Eye (tissue), 1 donor: ENCODE measurements at places on chromosomes 4 and X.
A peak's percentile ranks its signal among the peaks of the same experiment; 100 is the strongest.

- DNase-seq = peak; percentile 95
Measured at GRCh38 chr4:82044141-82044993, 329.4 kb downstream of the HNRNPD start.

DNA sequence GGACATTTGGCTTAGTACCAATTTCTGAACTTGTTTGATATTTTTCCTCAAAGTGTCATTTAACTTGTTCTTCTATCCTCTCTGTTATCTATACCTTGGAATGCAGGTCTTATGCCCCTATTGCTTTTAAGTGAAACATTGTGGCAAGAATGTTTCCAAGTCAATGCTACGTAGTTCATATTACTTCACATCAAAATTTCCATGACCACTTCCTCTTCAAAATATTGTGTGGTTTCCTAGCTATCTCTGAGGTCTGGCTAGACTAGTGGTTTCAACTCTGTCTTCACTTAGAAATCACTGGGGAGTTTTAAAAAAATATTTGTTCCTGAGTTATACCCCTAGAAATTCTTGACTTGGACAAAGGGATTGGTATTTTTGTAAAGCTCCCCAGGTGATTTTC lies 20.2 kb upstream of the RASGEF1B start:
- no peak for DNase-seq

- peak; percentile 48 for DNase-seq
Measured at GRCh38 chr4:123246085-123246484, 150.5 kb upstream of the SPRY1 start.

DNA sequence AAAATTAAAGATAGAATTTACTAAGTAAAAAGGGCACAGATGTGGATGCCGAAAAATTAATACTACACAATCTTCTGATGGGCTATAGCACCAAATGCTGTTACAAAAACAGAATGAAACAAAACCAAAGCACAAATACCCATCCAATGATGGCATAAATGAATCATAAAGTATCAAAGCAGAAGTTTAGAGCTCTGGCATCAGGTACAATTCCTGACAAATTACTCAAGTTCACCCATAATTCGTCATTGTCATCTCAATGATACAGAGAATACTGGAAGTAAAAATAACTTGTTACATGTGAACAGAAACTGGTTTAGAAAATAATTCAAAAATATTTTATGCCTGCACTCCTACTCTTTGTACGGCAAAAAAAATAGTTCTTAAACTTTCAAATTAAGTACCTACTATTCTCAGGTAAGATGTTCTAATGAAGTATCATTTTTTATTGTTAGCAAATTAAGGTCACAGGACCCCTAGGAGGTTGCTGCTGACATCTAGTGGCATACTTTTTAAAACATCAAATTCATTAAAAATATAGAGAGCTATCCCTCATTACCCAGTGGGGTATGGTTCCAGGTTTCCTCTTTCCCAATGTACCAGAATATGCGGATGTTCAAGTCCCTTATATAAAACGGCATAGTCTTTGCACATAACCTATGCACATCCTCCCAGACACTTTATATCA lies 126.1 kb downstream of the INPP4B start:
- DNase-seq = peak; percentile 34

- no peak for DNase-seq
Measured at GRCh38 chr4:6955261-6955911, 45.8 kb downstream of the TBC1D14 start.

- DNase-seq = peak; percentile 90
Measured at GRCh38 chrX:86148024-86148511, at the start of gene DACH2. TSS of gene DACH2 (plus strand) at chrX:86148451.

DNA sequence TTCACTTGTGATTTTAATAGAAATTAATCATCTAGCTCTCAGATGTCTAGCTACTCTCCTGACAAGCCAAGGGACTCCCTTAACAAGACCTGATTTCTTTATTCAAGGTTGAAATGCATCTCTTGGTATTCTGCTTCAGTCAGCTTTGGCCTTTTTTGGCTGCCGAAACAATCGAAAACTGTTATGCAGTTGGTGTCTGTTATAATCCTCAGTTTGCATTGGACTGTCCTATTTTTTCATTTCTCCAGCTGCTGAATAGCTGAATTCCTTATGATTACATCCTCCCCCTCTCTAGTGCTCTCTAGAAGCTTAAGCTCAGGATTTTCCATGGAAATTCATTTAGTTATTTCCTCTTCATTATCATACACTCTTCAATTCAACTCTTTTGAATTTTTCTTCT lies 177.2 kb downstream of the TRIML1 start:
- no peak for DNase-seq

GRCh38 chr4:154877110-154877760 lies 96.2 kb downstream of the RBM46 start:
- DNase-seq = peak; percentile 16

DNA sequence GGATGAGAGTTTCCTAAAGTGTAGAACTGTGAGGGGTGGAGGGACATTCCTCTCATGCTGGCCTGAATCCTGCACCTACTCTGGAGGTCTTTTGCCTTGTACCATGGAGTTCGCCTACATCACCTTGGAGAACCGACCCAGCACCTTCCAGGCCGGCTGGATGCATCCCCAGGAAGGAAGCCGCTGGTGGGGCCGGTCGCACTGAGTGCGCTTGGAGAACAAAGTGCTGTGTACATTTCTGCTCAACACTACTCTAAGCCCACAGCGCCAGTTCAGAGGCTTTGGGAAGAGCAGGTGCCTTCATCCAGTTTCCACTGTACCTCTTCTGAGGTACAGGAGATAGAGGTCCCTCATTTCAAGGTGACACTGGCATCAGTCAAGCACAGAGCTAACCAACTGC lies 15.4 kb upstream of the IRF2 start:
- DNase-seq = no peak

DNA sequence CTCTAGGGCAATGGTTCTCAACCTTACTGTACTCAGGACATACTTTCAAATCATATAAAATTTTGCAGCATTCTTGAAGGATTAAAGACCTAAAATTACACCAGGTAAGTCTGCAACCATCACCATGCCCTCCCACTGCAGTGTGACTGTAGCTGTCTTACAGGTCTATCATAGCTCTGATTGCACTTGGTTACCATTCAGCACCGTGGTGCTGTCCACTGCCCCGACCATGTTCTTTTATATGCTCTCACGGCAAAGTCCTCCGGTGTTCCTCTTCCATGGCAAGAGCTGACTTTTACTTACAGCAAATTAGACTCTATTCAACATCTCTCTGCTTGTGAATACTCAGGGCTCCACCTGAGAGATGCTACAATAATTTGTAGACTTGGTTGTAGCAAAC lies 11.5 kb downstream of the CRMP1 start:
- peak; percentile 35 for DNase-seq

- DNase-seq = peak; percentile 19
Measured at GRCh38 chrX:17078031-17078720, 131.7 kb downstream of the REPS2 start.

DNA sequence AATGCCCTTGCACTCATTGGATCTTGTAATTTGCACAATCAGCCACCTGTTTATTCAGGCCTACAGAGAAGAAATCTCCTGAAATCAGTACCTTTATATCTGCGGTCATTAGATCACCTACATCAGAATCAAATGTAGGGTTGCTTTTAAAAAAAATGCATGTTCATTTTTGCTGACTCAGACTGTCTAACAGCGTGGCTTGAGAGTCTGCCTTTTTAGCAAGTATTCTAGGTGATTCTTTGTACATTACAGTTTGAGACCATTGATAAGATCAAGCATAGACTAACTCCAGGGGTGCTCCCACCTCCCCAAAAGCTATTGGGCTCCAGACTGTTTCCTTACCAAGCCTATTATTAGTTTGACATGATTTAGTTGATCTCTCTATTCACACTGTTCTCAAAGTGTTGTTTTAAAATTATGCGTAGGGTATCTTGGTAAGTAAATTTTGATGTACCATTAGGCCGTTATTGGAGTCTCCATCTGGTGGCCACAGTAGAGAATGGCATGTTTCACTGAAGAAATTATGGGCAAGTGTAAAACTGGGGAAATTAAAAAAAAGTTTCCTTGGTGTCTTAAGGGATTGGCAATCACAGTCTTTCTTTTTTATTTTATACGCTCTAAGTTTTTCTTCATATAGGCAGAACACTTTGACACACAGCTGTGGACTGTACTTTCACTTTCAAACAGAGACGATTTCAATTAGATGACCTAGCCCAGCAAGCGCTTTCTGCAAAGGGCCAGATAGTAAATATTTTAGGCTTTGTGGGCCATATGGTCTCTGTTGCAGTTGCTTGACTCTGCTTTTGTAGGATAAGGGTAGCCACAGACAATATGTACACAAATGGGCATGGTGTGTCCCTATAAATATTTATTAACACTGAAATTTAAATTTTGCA lies 33.7 kb upstream of the MSL3 start:
- DNase-seq = peak; percentile 26

DNA sequence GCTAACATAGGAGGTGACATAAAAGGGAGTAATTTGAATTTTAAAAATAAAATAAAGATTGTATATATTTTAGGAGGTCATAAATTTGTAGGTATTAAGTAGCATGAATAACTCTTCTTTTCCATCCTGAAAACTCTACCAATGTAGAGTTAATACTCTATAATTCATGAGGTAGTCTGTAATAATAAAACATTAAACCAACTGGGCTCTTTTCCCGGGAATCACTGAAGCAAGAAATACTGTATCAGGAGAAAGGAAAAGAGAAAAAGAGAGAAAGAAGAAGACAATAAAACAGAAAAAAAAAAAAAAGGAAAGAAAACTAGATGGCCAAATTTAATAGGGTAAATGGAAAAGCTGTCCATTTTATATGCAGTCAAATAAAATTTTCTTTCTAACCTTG lies 984.4 kb downstream of the CCSER1 start:
- DNase-seq = no peak

- no peak for DNase-seq
Measured at GRCh38 chr4:159137176-159137575, 34.3 kb downstream of the RAPGEF2 start.

DNA sequence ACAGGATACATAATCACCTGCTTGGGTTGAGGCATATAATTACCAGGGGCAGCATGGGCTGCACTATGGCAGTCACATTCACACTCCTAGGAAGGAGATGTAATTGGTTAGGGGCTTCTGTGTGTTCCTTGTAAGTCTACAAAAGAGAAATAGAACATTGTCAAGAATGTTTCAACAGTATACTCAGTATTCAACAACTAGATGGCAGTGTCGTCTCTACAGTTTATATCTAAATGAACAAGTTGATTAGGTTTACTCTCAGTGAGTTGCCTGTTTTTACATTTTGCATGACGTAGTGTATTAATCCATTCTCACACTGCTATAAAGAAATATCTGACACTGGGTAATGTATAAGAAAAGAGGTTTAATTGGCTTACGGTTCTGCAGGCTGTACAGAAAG lies 50.5 kb upstream of the RAB33B start:
- DNase-seq = no peak

DNA sequence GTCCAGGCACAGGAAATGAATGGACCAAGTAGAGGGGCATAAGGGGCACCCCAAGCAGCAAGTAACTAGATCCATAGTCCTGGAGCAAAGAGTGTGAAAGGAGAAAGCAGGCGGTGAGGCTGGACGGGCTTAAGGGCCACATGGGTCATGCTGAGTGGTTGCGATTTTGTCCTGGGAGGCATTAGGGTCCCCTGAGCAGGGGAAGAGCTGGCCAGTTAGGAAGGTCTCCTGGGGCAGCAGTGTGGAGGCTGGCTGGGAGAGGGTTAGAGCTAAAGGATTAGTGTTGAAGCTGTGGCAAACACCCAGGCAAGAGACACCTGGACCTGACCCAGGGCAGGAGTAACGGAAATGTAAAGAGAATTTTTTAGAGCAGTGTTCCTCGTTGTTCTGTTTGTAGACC lies 26.5 kb downstream of the MYOZ2 start:
- no peak for DNase-seq

- no peak for DNase-seq
Measured at GRCh38 chr4:176906709-176907108, 114.0 kb upstream of the VEGFC start.

DNA sequence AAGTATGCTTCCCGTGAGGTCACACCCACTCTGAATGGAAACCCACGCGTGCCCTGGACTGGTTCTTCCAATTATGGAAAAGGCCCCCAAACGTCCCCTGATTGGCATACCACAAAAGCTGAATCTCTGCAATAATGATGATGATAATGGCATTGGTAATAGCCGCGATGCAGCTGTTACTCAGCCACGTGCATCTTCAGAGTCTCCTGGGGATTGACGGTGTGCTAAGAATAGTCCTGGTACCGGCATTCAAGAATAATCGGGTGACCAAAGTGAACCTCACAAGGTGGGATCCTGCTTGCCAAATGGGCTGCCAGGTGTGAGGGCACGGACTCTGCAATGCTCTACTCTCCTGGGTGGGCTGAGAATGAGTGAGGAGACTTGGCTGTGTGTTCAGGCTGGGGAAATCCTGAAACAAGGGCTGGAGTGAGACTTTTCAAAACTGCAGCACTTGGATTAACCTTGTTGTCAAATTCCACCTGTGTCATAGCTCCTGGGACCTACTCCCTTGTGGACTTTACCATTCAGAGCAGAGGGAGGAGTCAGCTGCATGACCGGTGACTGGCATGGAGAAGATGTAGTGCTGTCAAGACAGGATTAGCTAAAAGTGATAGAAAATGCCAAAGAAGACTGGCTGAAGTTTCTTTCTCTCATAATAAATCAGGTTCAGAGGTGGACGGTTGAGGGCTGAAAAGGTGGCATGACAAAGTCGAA lies 615.4 kb downstream of the MID1IP1 start:
- no peak for DNase-seq

DNA sequence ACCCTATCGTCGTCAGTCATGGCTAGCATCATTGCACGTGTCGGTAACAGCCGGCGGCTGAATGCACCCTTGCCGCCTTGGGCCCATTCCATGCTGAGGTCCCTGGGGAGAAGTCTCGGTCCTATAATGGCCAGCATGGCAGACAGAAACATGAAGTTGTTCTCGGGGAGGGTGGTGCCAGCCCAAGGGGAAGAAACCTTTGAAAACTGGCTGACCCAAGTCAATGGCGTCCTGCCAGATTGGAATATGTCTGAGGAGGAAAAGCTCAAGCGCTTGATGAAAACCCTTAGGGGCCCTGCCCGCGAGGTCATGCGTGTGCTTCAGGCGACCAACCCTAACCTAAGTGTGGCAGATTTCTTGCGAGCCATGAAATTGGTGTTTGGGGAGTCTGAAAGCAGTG lies 1.6 kb downstream of the ZCCHC12 start:
- peak; percentile 26 for DNase-seq

- DNase-seq = no peak
Measured at GRCh38 chr4:150259861-150260567, 181.8 kb downstream of the DCLK2 start.

GRCh38 chrX:103550415-103551051 lies 31.2 kb upstream of the RAB40A start:
- no peak for DNase-seq

DNA sequence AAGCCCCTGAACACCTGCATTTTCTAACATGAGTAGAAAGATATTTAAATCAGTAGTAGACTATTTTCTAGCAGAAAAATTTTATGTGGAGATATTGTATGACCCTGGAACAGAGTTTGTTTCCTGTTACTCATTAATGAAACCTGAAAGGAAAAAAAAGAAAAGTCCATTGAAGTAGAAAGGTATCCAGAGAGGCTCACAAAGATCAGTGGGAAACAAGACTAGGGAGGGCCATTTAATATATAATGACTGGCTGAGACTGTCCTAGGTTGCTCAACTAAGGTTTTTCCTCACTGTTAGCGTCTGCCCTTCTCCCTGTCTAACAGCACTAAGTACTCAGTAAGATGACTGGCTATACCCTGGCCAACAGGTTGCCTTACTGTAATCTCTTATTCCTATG lies 788.6 kb downstream of the GLUD2 start:
- DNase-seq = no peak

- no peak for DNase-seq
Measured at GRCh38 chr4:111228396-111228795, 605.5 kb upstream of the PITX2 start.
